ENCODE measurements at places on chromosomes 16 and 17.

- no peak for DNase-seq
These were observed 33.2 kb upstream of the C17orf78 start for GRCh38 chr17:37342589-37342988.

DNA sequence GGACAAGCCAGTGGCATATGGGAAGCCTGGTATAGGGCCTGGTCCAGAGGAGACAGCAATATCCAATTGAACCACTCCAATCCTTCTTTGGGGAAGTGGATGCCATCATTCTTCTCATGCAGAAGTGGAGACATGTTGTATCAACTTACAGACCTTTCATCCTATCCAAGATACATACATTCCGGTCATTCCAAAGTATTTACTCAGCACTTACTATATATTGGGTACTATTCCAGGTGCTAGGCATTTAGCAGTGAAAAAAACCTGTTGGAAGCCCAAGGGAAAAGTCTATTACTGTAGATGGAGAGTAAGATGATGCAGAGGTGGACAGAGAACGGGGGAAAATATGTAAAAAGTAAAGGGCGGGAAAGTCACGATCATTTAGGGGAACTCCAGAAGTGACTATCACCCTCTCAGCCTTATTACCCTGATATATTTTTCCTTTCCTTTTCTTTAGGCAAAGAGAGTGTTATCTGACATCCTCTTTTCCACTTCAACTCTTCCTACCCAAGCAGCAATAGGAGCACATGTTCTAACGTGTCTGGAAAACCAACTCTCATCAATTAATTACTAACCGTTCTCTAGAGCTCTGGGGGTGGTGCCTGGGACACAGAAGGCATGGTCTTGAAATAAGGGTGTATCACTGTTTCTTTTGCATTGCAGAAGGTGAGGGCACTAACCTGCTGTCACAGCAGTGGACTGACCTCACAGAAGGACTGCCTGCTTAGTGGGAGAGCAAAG, 210.1 kb upstream of the MAF start:
- no peak for DNase-seq

GRCh38 chr16:86497551-86498021, 12.7 kb upstream of the FOXF1 start:
- no peak for DNase-seq

GRCh38 chr17:45812102-45812501, 28.0 kb downstream of the CRHR1 start:
- no peak for DNase-seq

DNA sequence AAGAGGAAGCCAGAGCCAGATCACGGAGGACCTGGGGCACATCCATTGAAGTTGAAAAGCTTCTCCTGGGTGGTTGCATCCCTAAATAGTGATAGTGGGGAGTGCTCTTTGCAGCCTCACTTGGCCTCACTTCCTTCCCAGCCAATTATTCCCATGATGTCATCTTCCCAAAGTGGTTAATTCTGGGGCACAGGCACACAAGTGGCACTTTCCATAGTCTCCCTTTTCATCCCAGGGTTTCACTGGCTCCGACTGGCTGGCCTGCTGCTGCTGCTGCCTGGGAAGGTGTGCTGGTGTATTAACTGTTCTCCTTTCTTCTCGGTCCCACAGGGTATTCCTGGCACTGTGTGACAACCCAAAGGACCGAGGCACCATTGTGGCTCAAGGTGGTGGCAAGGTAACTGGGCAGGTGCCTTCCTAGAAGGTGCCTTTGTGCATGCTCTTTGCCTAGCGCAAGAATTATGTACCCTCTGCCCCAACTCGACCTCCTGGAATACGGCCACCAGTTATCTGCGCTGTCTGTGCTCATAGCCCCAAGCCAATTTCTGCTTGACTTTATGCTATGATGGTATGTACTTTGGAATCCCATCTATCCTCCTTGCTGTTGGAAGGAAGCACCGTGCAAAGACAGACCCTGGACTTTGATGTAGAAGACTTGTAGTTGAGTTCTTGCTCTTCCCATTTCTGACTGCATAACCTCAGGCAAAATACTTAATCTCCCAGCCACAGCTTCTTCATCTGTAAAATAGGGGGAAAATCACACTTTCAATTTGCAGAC, 18.4 kb downstream of the SLC35G3 start:
- no peak for DNase-seq

DNA sequence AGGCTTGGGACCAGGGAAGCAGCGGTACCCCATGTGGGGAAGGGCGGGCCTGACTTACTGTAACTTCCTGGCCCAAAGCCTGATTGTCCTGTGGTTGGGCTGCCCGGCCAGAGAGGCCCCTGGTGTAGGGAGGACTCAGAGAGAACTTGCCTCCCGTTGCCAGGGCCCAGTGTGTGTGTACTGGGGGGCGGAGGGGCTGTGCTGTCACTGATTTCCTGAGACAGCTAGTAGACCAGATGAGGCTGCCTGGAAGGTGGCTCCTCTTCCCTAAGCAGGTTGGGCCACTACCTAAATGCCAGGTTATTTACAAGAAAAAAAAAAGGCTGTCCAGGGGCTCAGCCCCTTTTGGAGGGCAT, 16.7 kb downstream of the SOCS3 start:
- no peak for DNase-seq

DNA sequence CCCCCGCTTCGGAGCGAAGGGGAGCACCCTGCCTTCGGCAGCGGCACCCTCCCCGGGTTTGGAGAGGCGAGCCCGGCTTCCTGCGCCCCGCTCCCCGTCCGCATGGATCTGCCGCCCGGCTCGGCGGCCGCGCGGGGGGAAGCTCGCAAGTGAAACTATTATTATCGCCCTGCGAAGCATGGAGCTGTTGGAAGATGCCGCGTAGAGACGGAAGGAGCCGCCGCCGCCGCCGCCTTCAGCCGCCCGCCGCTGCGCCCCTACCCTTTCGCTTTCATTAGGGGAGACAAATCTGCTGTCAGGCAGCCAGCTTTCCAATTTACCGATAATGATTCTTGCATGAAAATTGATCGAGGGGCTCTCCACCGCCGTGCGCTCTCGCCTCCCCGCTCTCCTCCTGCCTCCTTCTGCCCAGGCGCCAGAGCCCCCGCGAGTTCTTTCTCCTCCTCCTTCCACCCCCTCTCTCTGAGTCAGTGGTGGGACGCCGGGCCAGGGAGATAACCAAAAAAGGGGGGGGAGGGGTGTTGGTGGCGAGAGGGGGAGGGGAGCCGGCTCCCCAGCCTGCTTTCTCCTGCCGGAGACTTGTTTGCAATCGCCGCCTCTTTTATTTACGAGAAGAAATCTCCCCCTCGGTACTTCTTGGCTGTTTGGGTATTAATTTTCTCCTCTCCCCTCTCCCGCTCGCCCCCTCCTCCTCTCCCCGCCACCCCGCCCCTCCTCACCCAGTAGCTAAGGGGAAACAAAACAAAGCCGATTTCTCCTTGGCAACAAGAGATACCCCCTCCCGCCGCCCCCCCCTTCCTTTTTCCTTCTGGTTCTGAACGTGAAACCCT, 58.0 kb upstream of the GSE1 start:
- DNase-seq, result peak; percentile 10

DNA sequence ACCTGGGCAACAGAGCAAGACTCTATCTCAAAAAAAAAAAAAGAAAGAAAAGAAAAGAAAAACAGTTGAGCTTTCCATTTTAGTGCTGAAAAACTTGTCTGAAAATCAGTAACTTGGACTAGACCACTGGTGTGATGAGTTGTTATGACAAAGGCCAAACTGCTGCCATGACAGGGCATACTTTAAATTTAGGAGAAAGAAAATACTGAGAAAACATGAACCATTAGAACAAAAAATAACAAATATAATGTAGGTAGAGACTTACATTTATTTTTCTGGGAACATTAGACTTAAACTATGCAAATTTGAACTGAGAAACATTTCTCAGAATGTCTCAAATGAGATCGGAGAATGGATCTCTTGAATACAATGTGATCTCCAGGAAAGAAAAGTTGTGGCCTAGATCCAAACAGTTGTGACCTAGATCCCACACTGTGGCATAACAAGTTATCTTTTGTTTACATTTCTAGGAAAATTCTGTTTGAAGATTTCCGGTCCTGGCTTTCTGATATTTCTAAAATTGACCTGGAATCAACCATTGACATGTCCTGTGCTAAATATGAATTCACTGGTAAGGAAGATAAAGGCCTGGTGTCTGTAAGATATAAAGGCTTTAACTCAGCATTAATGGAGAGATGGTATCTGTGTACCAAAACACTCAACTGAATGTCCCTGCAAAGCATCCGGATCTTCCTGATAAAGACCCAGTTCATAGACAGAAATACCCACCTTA, 10.9 kb downstream of the OGFOD1 start:
- DNase-seq, result no peak

- no peak for DNase-seq
These were observed 7.9 kb upstream of the SLC39A11 start for GRCh38 chr17:73100363-73100762.

- peak; percentile 55 for DNase-seq
These were observed 10.7 kb upstream of the CENPV start for GRCh38 chr17:16363749-16364536.

- no peak for DNase-seq
These were observed 3.2 kb downstream of the TMEM208 start for GRCh38 chr16:67229906-67230808.

All from activated CD4-positive, CD25-positive, alpha-beta regulatory T cell treated with anti-CD3 and anti-CD28 coated beads, Interleukin-2, amount 50 U/mL, for 16 hours (primary cell).